Fibroblast of the conjunctiva (primary cell): ENCODE measurements at places on chromosomes 5 and 9.

DNA sequence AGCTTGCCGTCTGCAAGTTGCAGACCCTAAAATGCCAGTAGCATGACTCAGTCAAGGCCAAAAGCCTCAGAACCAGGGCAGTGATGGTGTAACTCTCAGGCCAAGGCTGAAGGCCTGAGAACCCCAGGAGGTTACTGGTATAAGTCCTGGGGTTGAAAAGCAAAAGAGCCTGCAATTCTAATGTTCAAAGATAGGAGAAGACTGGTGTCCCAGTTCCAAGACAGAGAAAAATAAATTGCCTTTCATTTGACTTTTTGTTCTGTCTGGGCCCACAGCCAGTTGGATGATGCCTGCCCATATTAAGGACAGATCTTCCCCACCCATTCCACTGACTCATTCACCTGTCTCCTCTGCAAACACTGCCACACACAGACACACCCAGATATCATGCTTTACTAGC lies 673.2 kb downstream of the CDH18 start:
- DNase-seq = no peak

DNA sequence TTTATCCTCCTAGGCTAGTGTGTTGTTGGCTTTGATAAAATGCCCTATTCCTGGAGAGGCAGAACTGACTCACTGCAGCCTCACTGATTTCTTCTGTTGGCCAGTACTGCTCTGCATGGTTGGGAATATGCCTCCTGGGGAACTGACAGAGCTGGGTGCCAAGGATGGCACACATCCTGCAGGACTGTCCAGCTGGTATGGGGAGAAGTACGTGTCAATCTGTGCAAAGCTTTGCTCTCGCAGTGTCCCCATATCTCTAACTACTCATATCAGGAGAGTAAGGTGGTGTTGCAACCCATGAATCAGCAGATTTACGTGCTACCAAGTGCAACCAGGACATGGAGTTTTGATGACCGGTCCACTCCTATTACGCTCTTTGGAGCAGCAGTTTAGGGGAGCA lies 74.7 kb downstream of the TEK start:
- DNase-seq = no peak

DNA sequence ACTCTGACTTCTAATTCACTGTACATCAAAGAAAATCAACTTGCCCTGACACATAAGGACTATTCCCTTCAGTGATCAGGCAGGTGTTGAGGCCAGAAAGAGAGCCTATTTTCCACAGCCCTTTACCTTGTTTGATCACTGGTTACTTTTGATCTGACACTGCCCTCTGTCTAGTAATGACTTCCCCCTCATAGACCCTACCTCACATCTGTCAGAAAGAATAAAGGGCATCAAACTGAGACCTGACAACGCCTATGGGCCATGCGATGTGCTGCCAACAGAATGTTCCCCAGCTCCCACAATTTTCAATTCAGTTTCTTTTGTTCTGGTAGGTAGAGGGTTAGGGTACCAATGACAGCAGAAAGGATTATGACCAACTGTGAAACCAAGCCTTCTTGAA lies 47.7 kb downstream of the FBXL17 start:
- DNase-seq = no peak

- DNase-seq = no peak
Measured at GRCh38 chr9:4796988-4797853, 4.5 kb downstream of the RCL1 start.

- DNase-seq = no peak
Measured at GRCh38 chr5:90528601-90529193, 687 bp downstream of the LYSMD3 start.

DNA sequence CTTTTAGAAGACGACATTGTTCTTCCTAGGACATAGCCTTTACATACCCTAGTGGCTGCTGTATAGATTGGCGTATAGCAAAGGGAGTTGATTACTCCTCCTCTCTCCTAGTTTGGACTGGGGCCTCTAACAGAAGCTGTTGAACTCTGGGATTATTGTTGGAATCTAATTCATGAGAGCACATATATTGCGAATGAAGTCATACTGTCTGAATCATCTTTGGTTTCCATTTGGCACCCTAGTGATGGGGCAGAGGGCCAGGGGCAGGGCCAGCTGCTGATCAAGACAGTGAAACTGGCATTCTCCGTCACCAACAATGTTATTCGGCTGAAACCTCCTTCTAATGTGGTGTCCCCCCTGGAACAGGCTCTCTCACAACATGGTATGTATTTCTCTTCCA lies 40.3 kb downstream of the NUP188 start:
- peak; percentile 72 for DNase-seq

GRCh38 chr9:121990600-121991306 lies 102.4 kb downstream of the TTLL11 start:
- no peak for DNase-seq

DNA sequence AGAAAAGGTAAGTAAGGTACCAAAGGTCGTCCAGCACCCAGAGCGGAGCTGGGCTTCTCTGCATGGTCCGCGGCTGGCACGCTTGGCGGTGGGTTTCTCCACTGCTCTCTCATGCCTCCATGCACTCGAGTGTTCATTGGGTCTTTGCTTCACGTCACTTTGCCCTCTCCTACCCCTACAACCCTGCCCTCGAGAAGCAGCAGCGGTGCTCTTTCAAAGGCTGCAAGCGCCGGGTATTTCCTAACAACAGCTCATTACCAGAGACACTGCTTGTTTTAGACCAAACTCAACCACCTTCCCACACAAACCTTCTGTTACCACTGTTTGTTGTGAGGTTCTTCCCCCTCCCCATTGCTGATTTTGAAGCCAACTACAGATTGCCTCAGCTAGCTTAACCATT lies 21.5 kb upstream of the ZBTB34 start:
- no peak for DNase-seq

- no peak for DNase-seq
Measured at GRCh38 chr5:2758632-2759031, 7.2 kb upstream of the IRX2 start.

DNA sequence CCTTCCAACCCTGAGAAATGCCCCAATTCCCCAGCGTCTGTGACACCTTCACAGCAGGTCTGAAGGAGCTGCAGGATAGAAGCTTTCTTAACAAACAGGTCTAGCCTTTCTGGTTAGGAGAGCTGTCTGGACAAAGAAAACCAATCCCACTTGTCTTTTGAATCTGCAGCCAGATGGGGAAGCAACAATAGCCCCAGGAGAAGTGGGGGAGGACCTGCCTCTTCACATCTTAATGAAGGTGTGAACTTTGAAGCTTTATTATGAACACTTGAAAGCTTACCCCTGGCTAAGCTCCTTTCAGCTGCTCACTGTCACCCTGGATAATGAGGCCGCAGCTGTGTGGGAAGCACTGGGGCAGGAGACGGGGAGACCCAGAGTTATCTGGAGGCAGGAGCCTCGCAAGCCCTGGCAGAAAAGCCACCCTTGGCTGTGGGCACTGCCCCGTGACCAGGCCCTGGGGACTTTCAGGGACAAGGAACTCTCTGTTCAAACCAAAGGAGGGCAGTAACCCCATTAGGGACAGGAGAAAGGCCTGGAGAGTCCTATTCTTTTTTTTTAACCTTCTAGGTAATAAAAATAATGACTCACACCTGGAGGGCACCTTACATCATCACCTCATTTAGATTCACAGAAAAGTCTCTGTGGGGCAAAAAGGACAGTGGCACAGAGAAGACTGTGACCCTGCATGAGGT lies 151.8 kb upstream of the RAD23B start:
- DNase-seq = no peak
